ENCODE measurements at places on chromosomes 11 and 22. TPM values are rescaled to one million over a fixed set of nuclear protein-coding genes. Genes with fewer than 3 reads are reported as not detected.

- peaks cover 79% of the 10 kb centered on the region for H3K27me3 ChIP-seq
- H3K4me3 ChIP-seq: no peak overlapping the region
- no peaks in the 10 kb centered on the region for H3K4me1 ChIP-seq
Measured at GRCh38 chr11:74720596-74721478, 10.4 kb downstream of the CHRDL2 start.

PIH1D2 gene
- total RNA-seq: 1.6 TPM

- peaks cover 30% of the 10 kb centered on the region for H3K36me3 ChIP-seq
- no peak overlapping the region for H3K27ac ChIP-seq
- no peaks in the 10 kb centered on the region for H3K27me3 ChIP-seq
- no peak for DNase-seq
Measured at GRCh38 chr22:37672920-37673455, 2.4 kb upstream of the LGALS1 start.

DNA sequence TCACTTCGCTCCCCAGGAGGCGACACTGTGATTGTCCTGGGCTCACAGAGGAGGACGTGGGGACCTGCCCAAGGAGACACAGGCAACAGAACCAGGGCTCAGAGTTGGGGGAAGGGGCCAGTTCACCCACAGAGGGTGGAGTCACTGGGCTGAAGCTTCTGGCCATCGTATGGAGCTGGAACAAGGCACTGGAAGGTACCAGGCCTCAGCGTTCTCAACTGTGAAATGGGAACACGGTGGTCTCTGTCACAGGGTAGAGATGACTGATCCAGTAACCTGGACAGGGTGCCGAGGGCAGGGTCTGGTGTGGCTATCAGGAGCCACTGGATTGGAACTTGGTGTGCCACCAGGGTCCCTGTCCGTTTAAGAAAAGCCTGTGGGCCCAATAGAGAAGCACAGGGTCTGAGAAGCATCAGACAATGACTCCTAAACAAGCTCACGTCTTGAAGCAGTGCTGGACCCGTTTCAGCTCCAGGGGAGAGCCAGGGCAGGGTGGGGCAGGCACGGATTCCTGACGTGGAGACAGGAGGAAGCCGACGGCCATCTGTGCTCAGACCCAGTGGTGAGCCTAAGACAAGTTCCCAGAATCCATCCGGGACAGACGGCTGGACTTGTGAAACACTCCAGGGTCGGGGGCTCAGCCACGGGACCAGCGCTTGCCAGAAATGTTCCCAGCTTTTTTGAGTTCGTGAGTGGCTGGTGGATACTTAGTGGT lies 25.0 kb upstream of the KCNQ1OT1 start:
- no peak overlapping the region for H3K27ac ChIP-seq
- no peak overlapping the region for H3K4me3 ChIP-seq
- no peaks in the 10 kb centered on the region for H3K4me1 ChIP-seq
- H3K27me3 ChIP-seq: peaks cover 69% of the 10 kb centered on the region

- H3K4me1 ChIP-seq: peaks cover 7% of the 10 kb centered on the region
- H3K4me3 ChIP-seq: no peak overlapping the region
- no peak overlapping the region for H3K27ac ChIP-seq
- no peaks in the 10 kb centered on the region for H3K36me3 ChIP-seq
- H3K27me3 ChIP-seq: peaks cover 30% of the 10 kb centered on the region
Measured at GRCh38 chr11:111414267-111414931, 35.3 kb upstream of the POU2AF1 start.
